ENCODE measurements at places on chromosomes 5 and 9. TPM values are rescaled to one million over a fixed set of nuclear protein-coding genes. Genes with fewer than 3 reads are reported as not detected.

Gene CORO2A
- total RNA-seq: 0.18 TPM

Gene SMIM33
- total RNA-seq: not detected

Gene DNM1
- total RNA-seq: 2.9 TPM

Gene ARSI
- total RNA-seq: 0.09 TPM

Gene SPINK13
- total RNA-seq: not detected

Gene NR2F1-AS1
- total RNA-seq: 17.5 TPM

Gene CDH6
- 10.6 TPM for total RNA-seq

All from endothelial cell of coronary artery (primary cell).